ENCODE measurements at places on chromosomes 4 and X.

DNA sequence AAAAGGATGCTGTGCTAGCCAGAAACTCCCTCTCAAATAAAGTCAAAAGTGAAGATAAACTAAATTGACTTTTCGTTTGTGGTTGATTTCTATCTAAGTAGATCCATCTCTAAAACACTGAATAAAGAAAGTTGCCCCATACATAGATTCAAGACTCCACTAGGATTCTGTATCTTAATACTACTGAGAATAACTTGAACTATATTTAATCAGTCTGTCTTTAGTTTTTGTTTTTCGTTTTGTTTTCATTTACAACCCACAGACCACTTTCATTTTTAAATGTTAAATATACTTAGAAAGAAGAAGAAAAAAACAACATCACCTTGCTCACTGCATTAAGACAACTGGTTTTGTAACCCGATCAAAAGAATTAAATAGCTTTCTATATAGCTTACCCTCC, 655.0 kb downstream of the RPA4 start:
- DNase-seq, result no peak

GRCh38 chr4:57689693-57690205, 579.6 kb upstream of the IGFBP7 start:
- no peak for DNase-seq

DNA sequence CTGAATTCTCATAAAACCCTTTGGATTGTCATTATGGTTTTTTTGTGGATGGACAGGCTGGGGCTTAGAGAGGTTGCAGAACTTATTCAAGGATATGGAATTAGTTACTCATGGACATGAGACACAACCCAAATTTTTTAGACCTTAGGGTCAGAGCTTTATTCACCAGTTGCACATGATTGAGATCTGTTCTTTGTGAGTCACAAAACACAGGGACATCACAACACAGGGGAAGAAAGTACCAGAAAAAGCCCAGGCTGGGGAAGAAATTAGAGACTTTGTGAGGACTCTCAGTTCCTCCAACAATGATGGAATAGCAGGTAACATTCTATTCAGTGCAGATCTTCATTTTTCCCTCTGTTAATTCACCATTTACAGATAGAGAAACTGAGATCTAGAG, 602.4 kb upstream of the CPEB2 start:
- no peak for DNase-seq

- no peak for DNase-seq
These were observed at the start of gene SMPX for GRCh38 chrX:21757960-21758359. Gene SMPX, minus strand, starts transcription at chrX:21758116. Its CDS starts 3,826 bp downstream, at chrX:21754290.

GRCh38 chrX:12390301-12390700, 252.0 kb downstream of the FRMPD4 start:
- no peak for DNase-seq

GRCh38 chr4:38411092-38411491, 252.9 kb upstream of the KLF3 start:
- DNase-seq, result no peak

GRCh38 chr4:4672402-4672801, 130.6 kb upstream of the STX18 start:
- DNase-seq, result no peak

- DNase-seq, result no peak
These were observed 111.9 kb downstream of the ANXA5 start for GRCh38 chr4:121584836-121585235.

GRCh38 chr4:182925298-182925757, 8.1 kb upstream of the DCTD start:
- DNase-seq, result peak; percentile 40

- no peak for DNase-seq
These were observed 56.9 kb downstream of the ACOX3 start for GRCh38 chr4:8383451-8384160.

DNA sequence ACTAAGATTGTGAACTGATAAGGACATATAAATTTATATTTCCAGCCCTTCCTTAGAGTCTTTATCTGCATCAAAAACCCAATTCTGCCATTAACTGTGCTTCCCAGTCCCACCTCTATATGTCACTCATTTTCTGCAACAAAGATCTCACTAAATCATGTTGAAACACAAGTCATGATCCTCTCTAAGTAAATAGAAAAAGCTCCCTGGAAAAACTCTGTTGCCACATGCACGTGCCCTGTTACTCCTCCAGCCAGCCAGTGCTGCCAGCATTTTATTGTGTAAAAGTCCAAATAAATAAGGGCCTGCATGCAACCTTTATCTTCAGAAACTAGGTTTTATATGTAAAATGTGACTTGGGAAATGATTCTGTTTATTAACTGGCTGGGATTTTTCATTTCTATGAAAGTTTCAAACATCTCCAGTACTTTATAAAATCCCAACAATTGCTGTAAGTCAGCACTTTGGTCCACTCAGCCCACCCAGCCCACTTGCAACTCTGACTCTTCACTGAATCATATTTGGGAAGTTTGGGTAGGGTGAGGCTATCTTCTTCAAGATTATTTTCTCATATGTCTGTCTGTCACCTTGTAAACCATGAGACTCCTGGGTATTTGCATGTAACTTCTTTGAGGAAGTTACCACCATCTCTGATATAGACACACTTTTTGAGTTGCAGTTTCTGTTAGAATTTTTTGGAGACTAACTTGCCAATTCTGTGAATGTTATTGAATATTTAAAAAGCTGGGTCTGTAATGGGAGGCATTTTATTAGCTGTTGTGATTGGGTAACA, 40.0 kb upstream of the SMARCA5 start:
- DNase-seq, result no peak

DNA sequence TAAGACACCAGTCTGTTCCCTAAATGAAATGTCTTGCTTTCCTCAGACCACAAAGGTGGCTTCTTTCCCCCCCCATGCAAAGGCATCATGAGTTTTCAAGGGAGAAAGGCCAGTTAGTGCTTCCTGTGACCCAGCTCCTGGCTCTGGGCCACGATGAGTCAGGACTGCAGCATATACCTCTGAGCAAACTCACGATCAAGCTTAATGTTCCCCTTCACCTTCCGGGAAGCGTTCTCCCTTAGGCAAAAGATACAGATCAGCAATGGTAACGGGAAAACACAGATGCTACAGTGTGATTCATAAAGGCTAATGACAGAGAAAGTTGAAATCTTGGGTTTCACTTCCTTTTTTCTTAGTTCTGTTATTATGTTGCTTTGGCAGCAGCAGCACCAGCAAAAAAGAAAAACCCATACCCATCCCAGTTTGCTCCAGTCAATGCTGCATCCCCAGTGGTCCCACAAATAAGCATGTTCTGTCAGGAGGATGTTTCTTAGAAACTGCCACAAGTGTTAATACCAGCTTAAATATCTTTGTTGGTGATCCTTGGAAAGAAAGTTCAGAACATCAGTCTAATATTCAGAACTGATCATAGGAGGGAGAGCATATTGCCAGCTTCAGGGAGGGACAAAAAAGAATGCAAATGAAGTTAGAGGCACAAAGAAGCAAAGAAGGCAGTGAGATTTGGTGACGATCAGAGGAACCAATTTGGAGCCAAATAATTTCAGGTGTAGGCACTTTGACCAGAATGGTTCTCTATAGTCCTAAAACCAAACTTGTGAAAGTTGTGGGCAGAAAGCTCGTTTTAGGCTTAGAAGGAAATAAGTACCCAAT, 41.2 kb downstream of the LONRF3 start:
- DNase-seq, result peak; percentile 19

DNA sequence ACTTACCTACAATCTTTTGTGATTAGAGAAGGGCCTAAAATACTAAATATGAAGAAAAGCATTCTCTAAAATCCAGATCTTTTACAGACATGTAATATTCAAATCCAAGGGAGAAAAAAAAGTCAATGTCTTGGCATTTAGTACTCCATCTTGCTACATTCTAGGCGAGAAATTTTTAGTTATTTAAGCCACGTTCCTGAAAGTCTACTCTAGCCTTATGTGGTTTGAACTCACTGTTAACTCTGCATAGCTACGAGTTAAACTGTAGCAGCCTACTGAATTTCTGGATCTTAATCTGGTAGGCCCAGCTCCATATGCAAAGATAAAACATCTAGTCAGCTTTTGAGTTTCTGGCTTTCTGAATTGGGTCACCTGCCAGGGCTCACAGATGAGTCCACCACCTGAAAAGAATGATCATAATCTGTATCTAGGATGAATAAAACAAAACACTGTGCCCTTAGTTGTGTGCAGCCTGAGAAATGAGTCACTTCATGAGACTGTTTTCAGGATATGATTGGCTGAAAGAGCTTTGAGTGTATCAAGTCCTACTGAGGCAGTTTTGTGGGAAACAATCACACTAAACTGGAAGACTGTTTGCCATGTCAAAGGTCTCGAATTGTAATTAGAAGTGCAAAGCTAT, 3.2 kb upstream of the NEK1 start:
- DNase-seq, result no peak

- DNase-seq, result no peak
These were observed 304.2 kb downstream of the ARHGAP24 start for GRCh38 chr4:85779165-85779564.
